D721Med (cell line): ENCODE measurements at places on chromosomes 7 and 10.

DNA sequence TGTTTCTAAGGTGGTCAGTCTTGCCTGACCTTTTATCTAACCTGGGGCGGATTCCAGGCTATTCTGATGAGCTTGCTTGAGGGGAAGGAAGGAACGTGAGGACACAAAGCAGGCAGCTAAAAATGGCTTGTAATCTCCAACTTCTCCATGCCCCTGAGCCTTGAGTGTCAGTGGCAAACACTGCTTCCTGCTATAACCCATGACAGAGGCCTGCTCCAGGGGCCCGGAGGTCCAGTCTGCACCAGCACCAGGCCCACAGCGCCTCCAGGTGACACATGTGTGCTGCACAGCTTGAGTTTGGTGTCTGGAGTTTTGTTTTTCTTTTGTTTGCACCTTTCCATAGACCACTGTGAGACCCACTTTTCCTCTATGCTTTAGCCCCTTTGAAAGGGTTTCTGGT lies 207.9 kb downstream of the PAXIP1 start:
- DNase-seq, result no peak

- no peak for DNase-seq
These were observed 52.6 kb downstream of the FAM53B start for GRCh38 chr10:124691421-124692099.

GRCh38 chr10:8050556-8051108 lies 3.9 kb upstream of the GATA3 start:
- DNase-seq, result no peak

GRCh38 chr10:75347186-75347585 lies 54.4 kb downstream of the ZNF503 start:
- DNase-seq, result no peak

DNA sequence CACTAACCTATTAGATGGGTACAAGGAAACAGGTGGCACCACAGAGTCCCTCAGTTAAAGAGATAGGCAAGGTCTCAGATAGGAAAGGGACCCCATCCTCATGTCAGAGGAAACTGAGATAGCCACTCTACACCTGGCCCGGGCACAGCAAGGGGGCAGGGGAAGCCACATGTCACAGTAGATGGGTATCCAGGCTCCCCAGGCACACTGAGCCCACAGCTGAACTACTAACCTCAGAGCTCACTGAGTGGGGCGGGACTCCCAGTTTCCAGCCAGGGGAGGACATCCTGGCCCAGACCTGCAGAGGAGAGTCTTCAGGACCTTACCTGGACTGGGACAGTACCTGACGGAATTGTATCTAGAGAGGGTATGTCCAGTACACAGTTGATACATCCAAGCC lies 3.7 kb upstream of the CDHR1 start:
- no peak for DNase-seq

DNA sequence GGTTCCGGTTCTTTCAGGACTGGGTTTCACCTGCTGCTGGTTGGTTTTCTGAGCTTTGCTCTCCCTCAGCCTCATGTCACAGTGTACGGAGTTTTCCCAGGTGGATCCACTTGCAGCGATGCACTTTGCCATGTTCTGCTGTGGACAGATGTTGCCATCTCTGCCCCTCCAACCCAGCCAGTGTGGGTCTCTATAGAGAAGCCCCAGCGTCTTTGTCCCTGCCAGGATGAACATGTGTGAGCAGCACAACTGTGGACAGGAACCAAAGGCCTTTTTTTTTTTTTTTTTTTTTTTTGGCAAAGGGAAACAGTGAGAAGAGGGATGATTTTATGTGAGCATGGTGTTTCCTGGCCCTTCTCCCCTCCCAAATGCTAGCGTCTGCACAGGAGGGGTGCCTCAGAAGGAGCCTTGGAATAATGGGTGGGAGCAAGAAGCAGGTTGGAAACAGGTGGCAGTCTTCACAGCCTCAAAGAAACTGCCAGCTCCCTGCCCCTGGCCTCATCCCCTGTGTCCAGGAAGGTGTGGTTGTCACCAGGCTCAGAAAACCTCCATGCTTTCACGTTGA lies 106.5 kb downstream of the RPS24 start:
- no peak for DNase-seq

GRCh38 chr7:12757443-12757842 lies 70.0 kb downstream of the ARL4A start:
- no peak for DNase-seq

- DNase-seq, result no peak
These were observed 4.5 kb downstream of the SAP25 start for GRCh38 chr7:100568896-100569844.

GRCh38 chr10:69898524-69898923 lies 96.8 kb downstream of the COL13A1 start:
- no peak for DNase-seq

- no peak for DNase-seq
These were observed 997 bp upstream of the LDB1 start for GRCh38 chr10:102120991-102121738.
